CD4-positive, alpha-beta T cell treated with Interferon gamma for 1 hour (primary cell): ENCODE measurements at places on chromosomes 5 and 9.

GRCh38 chr9:89077519-89077918, 86.3 kb downstream of the S1PR3 start:
- DNase-seq, result no peak

DNA sequence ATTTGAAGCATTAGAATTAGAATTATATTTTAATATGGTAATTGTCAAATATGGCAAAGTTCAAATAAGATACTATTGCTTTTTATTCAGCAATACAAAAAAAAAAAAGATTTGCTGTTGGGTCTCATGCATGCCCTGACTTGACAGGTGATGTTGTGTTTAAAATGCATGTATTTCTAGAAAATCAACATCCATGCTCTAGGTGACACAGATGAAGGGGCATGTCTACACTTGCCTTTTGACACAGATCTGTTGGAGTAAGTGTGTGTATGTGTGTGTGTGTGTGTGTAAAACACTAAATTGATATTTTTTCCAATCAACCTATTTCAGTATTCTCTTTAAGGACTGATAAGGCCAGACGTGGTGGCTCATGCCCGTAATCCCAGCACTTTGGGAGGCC, 38.1 kb upstream of the SMARCA2 start:
- no peak for DNase-seq

GRCh38 chr5:109486200-109486804, 76.5 kb upstream of the PJA2 start:
- DNase-seq, result no peak

GRCh38 chr5:69187342-69187741, 2.0 kb upstream of the CENPH start:
- DNase-seq, result no peak

DNA sequence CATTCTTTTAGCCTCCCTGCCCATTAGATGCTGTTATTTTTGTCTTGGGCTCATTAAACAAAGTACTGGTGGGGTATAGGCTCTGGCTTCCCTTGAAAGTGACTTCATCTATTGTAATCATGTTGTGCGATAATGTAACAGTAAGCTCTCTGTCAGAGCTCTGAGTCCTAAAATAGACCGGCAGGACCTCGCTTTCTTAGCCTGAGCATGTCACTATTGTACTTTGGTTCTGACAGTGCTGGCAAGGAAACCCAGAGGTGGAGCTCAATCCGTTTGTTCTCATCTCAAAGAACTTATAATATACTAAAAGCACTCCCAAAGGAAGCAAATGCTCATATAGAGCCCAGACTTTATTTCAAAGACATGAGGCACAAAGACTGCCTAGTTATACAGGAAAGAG, 339.1 kb upstream of the CCNH start:
- no peak for DNase-seq

DNA sequence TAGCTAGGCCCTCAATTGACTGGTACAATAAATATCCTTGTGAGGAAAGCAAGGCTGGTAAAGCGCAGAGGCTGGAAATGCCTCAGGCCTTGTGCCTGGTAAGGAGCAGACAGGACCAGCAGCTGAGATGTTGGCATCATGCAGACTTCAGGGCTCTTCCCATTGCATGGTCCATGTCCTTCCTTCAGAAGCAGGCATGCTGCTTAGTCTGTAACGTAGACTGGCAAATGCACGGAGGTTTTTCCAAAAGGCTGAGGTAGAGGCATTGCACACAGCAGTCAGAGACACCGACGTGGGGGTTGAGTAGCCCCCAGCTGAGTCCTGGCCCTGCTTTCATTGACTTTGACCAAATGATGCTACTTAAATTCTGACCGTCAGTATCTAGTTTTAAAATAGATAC, 87.1 kb downstream of the ADRB2 start:
- no peak for DNase-seq

DNA sequence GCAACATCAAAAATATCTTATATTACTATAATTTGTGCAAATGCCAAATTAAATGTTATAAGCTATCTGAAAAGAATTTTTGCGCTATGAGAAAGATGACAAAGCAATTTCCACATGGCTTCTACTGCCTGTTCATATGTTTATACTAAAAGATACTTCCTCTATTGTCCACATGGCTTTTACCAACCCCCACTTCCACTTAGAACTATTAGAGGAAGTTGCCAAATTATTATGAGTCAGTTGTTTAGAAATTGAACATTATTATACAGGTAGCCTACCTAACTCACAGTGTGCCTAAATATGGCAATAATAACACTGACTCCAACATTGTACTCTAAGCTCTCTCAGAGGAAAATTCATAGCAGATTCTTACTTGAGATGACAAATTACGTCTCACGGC, 37.6 kb upstream of the SLC27A6 start:
- DNase-seq, result no peak

DNA sequence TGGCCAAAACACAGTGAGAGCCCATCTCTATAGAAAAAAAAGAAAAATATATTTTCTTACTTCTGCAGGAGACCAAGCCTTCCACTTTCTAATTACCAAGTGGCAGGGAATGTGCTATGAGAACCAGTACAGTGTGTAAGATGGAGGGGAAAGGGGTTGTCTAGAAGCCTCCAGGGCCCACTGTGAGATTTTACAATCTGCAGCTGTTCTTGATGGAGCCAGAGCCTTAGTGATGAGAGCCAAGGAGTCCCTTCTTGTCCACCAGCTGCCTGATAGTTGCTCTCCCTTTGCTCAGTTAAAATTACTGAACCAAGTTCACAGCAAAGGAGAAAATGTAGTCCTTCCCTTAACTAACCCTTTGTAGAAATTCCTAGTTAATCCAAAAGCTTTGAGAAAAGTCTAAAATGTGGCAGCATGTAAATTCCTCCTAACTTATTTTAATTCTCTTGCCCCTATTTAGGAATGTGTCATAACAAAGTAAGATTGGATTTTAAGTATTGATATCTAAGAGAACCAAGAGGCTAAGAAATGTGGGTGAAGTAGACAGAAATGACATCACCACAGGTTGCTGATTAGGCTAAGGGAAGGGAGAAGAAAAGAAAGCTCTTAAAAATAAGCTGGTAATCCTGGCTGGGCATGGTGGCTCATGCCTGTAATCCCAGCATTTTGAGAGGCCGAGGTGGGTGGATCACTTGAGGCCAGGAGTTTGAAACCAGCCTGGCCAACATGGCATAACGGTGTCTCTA, 19.3 kb downstream of the SRP19 start:
- no peak for DNase-seq

DNA sequence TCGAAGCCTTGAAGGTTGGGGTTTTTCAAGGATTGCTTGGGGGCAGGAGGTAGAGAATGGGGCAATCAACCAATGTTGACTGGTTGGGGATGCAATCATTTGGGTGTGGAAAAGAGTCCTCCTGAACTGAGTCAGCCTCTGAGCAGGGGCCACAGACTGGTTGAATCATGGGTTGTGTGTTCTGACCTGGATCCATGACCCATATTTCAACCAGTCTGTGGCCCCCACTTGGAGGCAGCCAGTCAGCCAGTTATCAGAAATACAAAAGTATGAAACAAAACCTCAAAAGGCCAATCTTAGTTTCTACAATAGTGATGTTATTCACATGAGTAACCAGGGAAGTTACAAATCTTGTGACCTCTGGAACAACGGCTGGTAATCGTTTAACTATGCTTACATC, 81.4 kb upstream of the RANBP6 start:
- DNase-seq, result no peak

GRCh38 chr5:76811214-76811613, 7.6 kb upstream of the F2RL1 start:
- DNase-seq, result no peak

DNA sequence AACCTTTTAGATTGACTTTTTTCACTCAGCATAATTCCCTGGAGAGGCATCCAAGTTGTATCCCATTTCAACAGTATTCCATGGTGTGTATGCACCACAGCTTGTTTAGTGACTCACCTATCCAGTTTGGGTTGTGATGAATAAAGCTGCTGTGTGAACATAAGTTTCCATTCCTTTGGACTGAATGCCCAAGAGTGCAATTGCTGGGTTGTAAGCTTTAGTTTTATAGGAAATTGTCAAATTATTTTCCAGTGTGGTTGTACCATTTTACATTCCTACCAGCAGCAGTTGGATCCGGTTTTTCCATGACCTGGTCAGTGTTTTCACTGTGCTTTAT, 60.9 kb upstream of the TMED7 start:
- DNase-seq, result no peak

DNA sequence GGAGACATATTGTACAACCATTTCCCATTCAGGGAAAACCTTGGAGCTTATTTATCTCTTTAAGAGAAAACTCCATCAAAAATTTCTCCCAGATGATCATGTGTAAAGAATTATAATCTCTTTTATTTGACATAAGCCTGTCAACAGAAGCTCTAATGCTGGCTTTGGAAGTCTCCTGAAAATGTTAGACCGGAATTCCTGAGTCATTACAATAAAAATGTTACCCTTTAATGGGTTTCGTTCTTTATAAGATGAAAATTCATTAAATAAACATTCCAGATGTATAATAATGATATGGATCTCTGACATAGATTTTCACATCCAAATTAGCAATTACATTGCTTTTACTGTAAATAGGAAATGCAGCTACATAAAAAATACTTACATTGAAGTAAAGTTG, 1036.4 kb downstream of the EFNA5 start:
- no peak for DNase-seq

DNA sequence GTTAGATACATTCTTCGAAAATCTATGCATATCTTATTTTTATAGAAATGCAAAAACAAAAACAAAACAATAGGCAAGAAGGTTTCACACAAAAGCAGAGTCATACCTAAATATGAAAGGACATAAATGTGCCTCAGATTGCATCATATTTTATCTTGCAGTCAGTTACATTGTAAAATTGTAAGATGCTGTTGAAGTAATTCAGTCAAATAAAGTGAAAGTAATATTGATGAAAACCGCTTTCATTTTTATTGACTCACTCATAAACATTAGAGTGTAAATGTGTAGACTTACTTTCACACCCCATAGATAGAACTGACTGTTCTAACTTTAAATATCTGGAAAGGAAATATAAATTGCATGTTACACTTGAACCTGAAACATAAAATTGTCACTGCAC, 931.5 kb upstream of the NUDT12 start:
- no peak for DNase-seq

GRCh38 chr9:94754976-94755475, 28.5 kb downstream of the AOPEP start:
- no peak for DNase-seq

- DNase-seq, result no peak
Measured at GRCh38 chr5:144230806-144231205, 60.1 kb downstream of the KCTD16 start.

- no peak for DNase-seq
Measured at GRCh38 chr5:53478411-53479044, 1.9 kb upstream of the FST start.

- no peak for DNase-seq
Measured at GRCh38 chr5:122312591-122313406, 762 bp downstream of the SNCAIP start.

GRCh38 chr5:37954561-37954960, 114.7 kb upstream of the GDNF start:
- no peak for DNase-seq

- no peak for DNase-seq
Measured at GRCh38 chr5:36665628-36666027, 59.2 kb downstream of the SLC1A3 start.

DNA sequence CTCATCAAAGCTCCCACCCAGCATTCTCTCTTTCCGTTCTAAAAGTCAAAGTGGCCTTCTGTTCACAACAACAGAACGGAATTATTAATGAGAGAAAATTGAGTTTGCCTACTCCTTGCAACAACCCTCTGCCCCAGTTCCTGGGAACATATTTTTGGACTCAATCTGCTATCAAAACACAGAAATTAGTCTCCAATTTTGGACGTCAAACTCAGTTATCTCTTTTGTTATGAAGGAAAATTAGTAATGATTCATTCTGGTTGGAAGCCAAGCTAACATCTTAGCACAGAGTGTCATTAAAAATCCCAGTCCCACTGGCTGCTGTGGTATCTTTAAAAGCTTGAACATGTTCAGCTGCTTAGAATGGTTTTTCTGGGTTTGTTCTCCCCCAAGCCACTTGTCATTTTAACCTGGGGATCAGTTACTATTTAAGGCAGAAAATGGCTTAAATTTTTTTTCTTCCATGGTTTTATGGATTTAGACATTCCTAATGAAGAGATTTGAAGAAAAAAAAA, 343.2 kb downstream of the TRIM32 start:
- no peak for DNase-seq

- peak; percentile 56 for DNase-seq
Measured at GRCh38 chr9:3240656-3241268, 285.0 kb downstream of the RFX3 start.

DNA sequence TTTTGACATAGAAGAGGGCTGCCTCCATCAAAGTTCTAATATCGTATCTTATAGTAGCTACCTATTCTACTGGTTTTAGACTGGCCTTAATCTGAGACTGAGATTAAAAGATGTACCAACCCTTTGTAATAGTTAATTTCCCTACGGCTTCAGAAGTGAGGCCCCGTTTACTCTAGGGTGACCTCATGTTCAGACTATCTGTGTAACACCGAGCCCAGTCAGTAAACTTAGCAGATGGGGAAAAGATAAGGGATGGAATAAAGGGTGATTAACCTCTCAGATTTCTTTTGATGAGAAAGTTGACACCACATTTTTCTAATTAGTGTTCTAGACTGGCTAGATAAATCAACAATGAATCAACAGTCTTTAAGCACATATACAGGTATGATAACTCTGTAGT, 283.1 kb downstream of the KCTD16 start:
- no peak for DNase-seq

- DNase-seq, result no peak
Measured at GRCh38 chr9:105132606-105133005, 111.8 kb upstream of the SLC44A1 start.

DNA sequence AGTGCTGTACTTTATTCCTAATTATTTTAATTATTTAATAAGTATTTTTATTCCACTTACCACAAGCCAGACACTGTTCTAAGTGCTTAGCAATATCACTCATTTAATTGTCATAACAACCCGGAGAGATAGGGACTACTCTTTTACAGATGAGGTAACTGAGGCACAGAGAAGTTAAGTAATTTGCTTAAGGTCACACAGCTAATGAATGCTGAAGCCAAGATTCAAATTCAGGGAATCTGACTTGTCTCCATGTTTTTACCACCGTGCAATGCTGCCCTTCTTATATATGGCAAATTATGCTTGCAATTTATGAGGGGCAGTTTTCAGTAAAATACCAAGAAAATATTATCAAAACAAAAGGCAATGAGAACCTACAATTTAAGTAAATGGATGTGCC, 168.4 kb upstream of the KIF2A start:
- DNase-seq, result no peak

GRCh38 chr5:90161414-90161813, 248.1 kb downstream of the CETN3 start:
- DNase-seq, result peak; percentile 15

GRCh38 chr9:6330958-6331634, 2.9 kb downstream of the TPD52L3 start:
- no peak for DNase-seq
